ENCODE measurements at places on chromosomes 4 and X.
A peak's percentile ranks its signal among the peaks of the same experiment; 100 is the strongest.

- no peak overlapping the region for H3K27ac ChIP-seq
- DNase-seq = no peak
- H3K27me3 ChIP-seq = peaks cover 21% of the 10 kb centered on the region
- H3K36me3 ChIP-seq = no peaks in the 10 kb centered on the region
These were observed 8.3 kb downstream of the ZIC3 start for GRCh38 chrX:137574102-137574783.

DNA sequence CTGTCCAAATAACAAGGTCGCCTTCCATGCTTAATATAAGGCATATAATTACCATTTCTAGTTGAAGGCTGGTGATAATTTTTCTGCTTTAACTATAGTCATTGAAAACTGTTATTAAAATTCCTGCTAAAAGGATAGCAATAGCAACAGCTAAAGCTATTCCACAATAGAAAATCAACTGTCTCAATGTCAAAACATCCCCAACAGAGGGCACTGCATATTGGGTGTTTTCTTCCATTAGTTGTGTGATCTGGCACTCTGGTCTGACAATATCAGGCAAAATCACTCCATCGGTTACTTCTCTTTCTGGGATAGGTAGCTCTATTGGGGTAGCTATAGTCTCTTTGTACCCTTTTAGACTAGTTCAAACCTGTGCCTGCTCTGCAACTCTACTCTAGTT is 53.5 kb downstream of the TMPRSS11F start:
- H3K4me3 ChIP-seq = no peak overlapping the region
- no peaks in the 10 kb centered on the region for H3K36me3 ChIP-seq
- H3K27ac ChIP-seq = no peak overlapping the region
- no peaks in the 10 kb centered on the region for H3K27me3 ChIP-seq
- DNase-seq = no peak

- H3K4me3 ChIP-seq = peak overlapping the region; percentile 44
- no peaks in the 10 kb centered on the region for H3K27me3 ChIP-seq
- no peaks in the 10 kb centered on the region for H3K36me3 ChIP-seq
These were observed 951 bp downstream of the SH3BP2 start for GRCh38 chr4:2793586-2794485.

DNA sequence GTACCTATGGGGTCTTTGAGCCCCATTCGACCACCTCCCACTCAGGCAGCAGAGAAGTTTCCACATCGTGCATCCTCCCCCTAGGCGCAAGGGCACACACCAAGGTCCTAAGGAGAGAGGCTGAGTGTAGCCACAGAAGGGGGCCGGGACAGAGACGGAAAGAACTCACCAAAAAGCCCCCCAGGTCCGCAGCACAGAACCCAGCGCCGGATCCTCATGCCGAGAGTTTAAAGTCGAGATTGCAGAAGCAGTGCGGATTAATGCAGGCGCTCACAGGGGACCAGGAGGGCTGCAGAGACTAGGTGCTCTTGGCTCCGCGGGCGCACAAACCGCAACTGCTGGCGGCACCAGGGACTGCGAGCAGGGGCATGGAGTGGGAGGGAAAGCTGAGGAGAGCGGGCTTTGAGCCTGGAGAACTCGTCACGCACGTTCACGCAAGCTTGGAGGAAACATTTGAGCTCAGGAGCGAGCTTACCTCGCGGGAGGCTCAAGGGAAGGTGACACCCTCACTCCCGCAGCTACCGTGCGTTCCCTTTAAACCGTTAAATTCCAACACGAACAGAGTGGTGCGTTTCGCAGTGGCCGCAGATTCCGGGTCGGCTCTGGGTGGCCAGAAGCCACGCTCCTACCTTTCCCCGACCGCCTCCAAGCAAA is 8.5 kb downstream of the NKX3-2 start:
- H3K4me1 ChIP-seq = peaks cover 18% of the 10 kb centered on the region
- H3K4me3 ChIP-seq = no peak overlapping the region
- H3K27ac ChIP-seq = no peak overlapping the region
- H3K27me3 ChIP-seq = peaks cover 65% of the 10 kb centered on the region
- no peak for DNase-seq

DNA sequence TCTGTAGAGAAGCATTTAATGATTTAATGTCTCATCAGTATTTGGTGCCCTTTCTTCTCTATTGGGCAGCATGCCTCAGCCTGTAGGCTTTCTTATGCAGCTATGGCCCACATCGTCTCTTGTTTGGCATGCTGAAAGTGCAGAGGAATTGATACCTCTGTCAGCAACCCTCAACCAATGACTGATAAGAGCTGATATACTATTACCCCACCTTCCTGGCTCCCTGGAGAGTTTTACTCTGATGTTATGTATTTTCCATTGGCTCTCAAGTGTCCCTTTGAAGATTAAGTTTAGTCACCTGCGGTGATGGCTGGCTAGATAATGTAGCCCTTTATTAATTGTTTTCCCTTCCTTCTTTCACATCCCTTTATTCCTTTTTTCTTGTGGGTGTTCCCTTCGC is 41.2 kb upstream of the PDHA2 start:
- H3K36me3 ChIP-seq = no peaks in the 10 kb centered on the region
- H3K4me1 ChIP-seq = no peaks in the 10 kb centered on the region
- H3K27ac ChIP-seq = no peak overlapping the region
- DNase-seq = no peak

DNA sequence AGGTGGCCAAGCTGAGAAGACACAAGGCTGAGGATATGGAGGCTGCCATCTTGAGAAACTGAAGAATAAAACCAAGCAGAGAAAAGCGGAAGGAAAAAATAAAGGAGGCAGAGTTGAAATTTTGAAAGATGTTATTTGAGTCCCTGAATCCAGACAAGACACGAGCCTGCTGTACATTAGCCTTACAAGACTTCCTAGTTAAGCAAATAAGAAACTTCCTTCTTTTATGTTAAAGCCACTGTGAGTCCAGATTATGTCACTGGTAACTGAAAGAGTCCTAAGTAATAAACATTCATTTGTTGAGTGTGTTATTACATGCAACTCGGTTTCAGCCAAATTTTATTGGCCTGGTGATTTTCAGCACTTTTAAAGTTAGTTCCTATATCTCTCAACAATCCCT is 30.4 kb downstream of the DRD5 start:
- no peaks in the 10 kb centered on the region for H3K36me3 ChIP-seq
- H3K4me3 ChIP-seq = no peak overlapping the region
- no peak for DNase-seq
- no peaks in the 10 kb centered on the region for H3K4me1 ChIP-seq
- no peaks in the 10 kb centered on the region for H3K27me3 ChIP-seq

- no peaks in the 10 kb centered on the region for H3K4me1 ChIP-seq
- H3K27me3 ChIP-seq = no peaks in the 10 kb centered on the region
- DNase-seq = no peak
- H3K27ac ChIP-seq = no peak overlapping the region
These were observed 691.5 kb upstream of the HTR2C start for GRCh38 chrX:113892401-113892800.

- no peak overlapping the region for H3K27ac ChIP-seq
- H3K27me3 ChIP-seq = no peaks in the 10 kb centered on the region
- peaks cover 2% of the 10 kb centered on the region for H3K36me3 ChIP-seq
- H3K4me1 ChIP-seq = no peaks in the 10 kb centered on the region
- no peak overlapping the region for H3K4me3 ChIP-seq
These were observed 27.3 kb downstream of the BCORL1 start for GRCh38 chrX:130009658-130010223.

- no peak for DNase-seq
- no peaks in the 10 kb centered on the region for H3K27me3 ChIP-seq
- peaks cover 3% of the 10 kb centered on the region for H3K4me1 ChIP-seq
These were observed 33.1 kb downstream of the SLC10A7 start for GRCh38 chr4:146488495-146489174.

GRCh38 chr4:107419052-107419451 is 301.0 kb downstream of the PAPSS1 start:
- no peak overlapping the region for H3K27ac ChIP-seq
- H3K27me3 ChIP-seq = no peaks in the 10 kb centered on the region
- DNase-seq = no peak
- no peaks in the 10 kb centered on the region for H3K36me3 ChIP-seq
- no peak overlapping the region for H3K4me3 ChIP-seq

- H3K4me1 ChIP-seq = no peaks in the 10 kb centered on the region
- no peak overlapping the region for H3K4me3 ChIP-seq
- H3K27me3 ChIP-seq = no peaks in the 10 kb centered on the region
- no peak overlapping the region for H3K27ac ChIP-seq
- no peak for DNase-seq
- no peaks in the 10 kb centered on the region for H3K36me3 ChIP-seq
These were observed 856.8 kb downstream of the STIM2 start for GRCh38 chr4:27717431-27717755.

GRCh38 chr4:168059251-168059650 is 33.1 kb upstream of the ANXA10 start:
- H3K4me1 ChIP-seq = no peaks in the 10 kb centered on the region
- no peaks in the 10 kb centered on the region for H3K27me3 ChIP-seq
- no peak overlapping the region for H3K27ac ChIP-seq
- H3K36me3 ChIP-seq = no peaks in the 10 kb centered on the region

DNA sequence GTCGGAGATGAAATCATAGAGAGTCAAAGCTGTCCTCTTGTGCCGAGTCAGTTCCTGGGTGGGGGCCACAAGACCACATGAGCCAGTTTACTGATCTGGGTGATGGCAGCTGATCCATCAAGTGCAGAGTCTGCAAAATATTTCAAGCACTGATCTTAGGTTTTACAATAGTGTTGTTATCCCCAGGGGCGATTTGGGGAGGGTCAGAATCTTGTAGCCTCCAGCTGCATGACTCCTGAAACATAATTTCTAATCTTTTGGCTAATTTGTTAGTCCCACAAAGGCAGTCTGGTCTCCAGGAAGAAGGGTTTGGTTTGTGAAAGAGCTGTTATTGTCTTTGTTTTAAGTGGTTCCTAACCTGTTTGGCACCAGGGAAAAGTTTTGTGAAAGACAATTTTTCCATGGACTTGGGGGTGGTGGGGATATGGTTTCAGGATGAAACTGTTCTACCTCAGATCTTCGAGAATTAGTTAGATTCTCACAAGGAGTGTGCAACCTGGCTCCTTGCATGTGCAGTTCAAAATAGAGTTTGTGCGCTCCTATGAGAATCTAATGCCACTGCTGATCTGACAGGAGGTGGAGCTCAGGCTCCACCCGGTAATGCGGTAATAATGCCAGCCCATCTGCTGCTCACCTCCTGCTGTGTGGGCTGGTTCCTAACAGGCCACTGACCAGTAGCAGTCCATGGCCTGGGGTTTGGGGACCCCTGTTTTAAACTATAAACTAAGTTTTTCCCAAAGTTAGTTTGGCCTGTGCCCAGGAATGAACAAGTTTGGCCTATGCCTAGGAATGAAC is 29.2 kb downstream of the METAP1 start:
- no peak overlapping the region for H3K27ac ChIP-seq
- peaks cover 8% of the 10 kb centered on the region for H3K36me3 ChIP-seq
- peaks cover 10% of the 10 kb centered on the region for H3K4me1 ChIP-seq
- H3K4me3 ChIP-seq = no peak overlapping the region
- H3K27me3 ChIP-seq = no peaks in the 10 kb centered on the region

- H3K4me3 ChIP-seq = no peak overlapping the region
- no peaks in the 10 kb centered on the region for H3K36me3 ChIP-seq
- H3K27me3 ChIP-seq = no peaks in the 10 kb centered on the region
- H3K27ac ChIP-seq = no peak overlapping the region
- H3K4me1 ChIP-seq = no peaks in the 10 kb centered on the region
These were observed 29.1 kb downstream of the PPP2R2C start for GRCh38 chr4:6443035-6444023.

DNA sequence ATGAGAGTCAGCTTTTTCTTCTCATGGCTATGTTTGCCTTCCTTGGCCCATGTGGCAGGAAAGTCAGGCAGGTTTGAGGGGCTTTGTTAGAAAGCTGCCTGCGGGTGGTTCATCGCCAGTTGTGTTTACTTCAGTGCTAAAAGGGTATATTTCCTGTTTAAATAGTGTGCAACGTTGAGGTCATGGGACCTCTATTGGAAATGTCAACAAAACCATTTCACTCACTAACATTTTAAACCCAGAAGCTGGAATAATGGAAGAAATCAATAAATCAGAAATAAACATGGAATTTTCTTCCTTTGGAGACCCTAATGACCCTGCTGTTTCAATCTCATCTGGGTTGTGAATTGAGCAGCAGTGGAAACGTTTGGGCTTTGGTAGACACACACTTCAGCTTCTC is 185.8 kb downstream of the ANKRD50 start:
- no peaks in the 10 kb centered on the region for H3K4me1 ChIP-seq
- H3K27ac ChIP-seq = no peak overlapping the region
- no peaks in the 10 kb centered on the region for H3K36me3 ChIP-seq
- no peak overlapping the region for H3K4me3 ChIP-seq
- no peak for DNase-seq
- H3K27me3 ChIP-seq = no peaks in the 10 kb centered on the region

DNA sequence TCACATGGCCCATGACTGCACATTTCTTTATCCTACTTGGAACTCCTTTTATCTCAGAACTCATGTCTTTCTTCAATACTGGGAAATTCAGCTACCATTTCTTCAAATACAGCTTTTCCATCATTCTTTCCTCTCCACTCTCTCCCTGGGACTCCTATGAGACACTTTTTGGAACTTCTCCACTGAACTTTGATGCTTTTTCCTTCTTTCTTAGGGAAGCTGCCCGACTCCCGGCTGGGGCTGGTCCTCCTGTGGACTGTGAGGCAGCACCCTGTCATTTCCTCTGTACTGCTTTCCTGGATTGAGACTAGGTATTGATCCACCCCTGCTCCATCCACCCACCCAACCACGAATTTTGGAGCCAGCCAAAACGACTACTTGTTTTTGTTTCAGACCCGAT is 40.0 kb downstream of the ZFYVE28 start:
- no peak overlapping the region for H3K4me3 ChIP-seq
- H3K27ac ChIP-seq = no peak overlapping the region
- no peaks in the 10 kb centered on the region for H3K27me3 ChIP-seq
- DNase-seq = no peak

DNA sequence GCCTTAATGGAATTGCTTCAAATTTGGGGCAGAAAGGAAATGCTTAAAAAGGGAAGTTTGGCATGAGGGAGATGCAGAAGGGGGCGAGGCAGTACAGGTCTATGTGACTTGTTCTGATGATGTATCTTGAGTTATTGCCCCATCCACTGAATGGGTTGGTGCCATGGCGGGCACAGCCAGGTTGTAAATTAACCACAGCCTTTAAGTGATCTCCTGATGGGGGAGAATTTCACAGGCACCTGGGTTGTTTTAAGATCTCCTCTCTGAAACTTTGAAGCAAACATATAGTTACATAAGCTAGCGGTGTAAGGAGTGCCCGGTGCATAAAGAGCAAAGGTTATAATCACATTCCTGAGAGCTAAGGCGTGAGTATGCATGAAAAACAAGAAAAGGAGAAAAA is 37.0 kb downstream of the NPY5R start:
- H3K27me3 ChIP-seq = no peaks in the 10 kb centered on the region
- no peaks in the 10 kb centered on the region for H3K36me3 ChIP-seq
- no peak overlapping the region for H3K27ac ChIP-seq
- DNase-seq = no peak
- H3K4me1 ChIP-seq = no peaks in the 10 kb centered on the region
- H3K4me3 ChIP-seq = no peak overlapping the region

- no peaks in the 10 kb centered on the region for H3K27me3 ChIP-seq
- H3K4me3 ChIP-seq = no peak overlapping the region
- peaks cover 52% of the 10 kb centered on the region for H3K36me3 ChIP-seq
These were observed 31.2 kb downstream of the PIGG start for GRCh38 chr4:530017-530781.

DNA sequence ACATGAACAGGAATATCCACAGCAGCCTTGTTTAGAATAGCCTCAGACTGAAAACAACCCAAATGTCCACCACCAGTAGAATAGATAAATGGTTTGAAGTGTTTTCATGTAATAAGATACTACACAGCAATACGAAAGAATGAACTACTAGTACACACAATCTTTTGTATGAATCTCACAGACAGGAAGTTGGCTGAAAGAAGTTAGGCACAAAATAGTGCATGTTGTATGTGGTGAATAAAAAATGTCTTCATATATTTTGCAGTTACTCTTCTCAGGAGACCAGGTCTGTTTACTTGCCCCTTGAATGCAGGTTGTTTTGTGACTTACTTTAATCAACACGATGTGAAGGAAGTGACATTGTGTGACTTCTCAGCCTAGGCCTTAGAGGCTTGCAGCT is 75.9 kb upstream of the LEF1 start:
- no peak overlapping the region for H3K27ac ChIP-seq
- no peaks in the 10 kb centered on the region for H3K36me3 ChIP-seq
- no peaks in the 10 kb centered on the region for H3K4me1 ChIP-seq
- H3K27me3 ChIP-seq = no peaks in the 10 kb centered on the region
- DNase-seq = peak; percentile 10

Data from CD4-positive, CD25-positive, alpha-beta regulatory T cell (primary cell).